ENCODE measurements at places on chromosomes 3 and 15.

GRCh38 chr15:19984101-19984500, 557.5 kb downstream of the GOLGA6L6 start:
- no peak for DNase-seq

- peak; percentile 76 for DNase-seq
Observed at GRCh38 chr3:196081002-196081833, 672 bp downstream of the TFRC start.

- DNase-seq = peak; percentile 42
Observed at GRCh38 chr3:195752066-195752465, 31.3 kb downstream of the MUC20 start.

DNA sequence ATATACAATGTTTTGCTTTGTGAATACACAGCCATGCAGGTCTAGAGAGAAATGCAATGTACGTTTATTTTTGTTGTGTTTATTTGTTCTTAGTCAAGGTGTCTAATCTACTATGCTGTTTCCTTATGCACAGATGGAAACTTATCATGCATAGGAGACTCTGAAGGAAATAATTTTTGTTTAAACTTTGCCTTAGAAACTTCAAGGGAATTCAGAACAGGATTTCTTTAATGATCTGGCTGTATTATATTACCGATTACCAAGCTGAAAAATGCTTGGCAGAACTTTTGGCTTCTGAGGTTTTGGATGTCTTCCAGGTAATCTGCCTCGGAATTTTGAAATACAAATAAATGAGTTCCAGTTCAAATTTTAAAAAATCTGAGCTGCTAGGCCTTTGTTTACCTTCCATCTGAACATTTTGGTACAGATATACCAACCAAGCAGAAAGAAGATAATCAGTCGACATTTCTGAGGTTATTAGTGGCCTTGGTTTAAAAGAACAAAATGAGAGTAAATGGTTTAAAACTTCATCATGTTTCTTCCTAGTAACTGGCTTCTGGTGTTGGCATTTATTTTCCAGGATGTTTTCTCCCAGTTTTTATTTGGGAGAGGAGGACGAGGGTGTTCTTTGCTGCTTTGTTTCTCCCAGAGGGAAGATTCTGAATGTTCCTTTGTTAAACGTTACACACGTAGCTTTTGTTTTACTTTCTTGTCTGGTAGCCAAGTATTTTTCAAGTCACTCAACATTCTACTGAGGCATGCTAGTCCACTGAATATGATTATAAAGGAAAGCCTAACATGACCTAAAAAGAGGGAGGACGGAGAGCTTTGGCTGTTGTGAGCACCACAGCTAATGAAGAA, 421.8 kb upstream of the TBL1XR1 start:
- DNase-seq = no peak

DNA sequence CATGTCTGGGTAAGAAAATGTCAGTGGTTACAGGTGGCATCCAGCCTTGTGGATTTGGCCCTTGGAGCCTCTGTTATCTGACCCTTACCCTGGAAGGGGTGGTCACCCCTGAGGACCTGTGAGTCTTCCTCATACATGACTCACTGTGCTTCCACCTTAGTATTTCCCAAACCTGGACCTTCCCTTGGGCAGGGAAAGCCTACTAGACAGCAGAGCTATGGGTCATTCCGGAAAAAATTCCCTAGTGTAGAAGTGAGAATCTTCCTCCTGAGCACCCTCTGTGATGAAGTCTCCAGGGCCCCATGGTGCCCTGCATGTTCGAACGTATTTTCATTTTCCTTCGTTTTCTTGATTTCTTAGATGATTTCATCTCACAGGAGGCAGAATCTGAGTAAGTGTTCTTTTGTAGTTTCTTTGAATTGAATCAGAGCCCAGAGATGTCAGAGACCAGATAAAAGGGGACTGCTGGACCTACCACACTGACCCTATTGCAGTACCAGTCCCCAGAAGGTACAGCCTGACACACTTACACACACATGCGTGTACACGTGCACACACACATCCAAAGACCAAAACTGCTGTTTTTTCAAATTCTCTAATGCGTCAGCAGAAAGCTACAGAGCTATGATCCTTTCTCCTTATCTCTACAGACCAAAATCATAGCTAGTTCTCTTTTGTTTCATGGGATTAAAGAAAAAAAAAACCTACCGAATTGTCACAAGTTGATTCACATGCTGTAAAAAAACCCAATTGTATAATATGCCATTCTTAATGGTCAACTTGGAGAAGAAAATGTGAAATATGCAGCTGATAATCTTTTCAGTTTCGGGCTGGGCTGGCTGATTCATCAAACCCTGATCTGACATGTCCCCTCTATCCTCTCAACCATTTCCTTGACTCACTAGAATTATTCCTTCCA, 50.5 kb upstream of the ARHGEF3 start:
- no peak for DNase-seq

DNA sequence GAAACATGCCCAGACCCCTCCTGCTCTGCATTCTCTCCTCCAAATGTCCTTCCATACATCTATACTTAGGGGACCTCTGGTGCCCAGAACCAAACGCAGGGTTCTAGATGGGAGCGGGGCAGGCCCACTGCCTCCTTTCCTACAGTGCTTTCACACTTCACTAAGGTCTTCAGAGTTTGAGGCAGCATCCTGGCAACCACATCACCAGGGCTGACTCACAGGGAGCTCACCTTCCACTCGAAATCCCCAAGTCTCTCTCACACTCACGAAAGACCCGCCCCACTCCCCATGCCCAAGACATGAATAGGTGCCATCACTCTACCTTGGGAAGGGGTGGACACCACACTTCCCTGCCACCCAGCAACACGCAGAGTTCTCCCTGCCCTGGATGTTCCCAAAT, 18.9 kb downstream of the HOMER2 start:
- no peak for DNase-seq

DNA sequence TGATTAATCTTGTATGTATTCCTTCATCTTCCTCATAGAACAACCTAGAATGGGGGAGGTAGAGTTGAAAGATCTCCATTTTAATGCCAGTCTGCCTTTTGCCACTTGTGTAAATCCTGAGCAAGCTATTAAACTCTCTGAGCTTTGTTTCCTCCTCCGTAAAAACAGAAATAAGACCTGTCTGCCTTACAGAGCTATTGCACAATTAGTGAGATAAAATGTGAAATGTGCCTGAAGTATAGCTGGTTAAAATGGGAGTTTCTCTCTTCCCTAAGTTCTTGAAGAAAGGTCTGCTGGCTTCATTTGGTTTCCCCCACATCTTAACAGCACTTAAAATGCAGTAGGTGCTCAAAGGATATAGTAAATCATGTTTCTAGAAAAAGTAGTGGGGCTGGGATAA, 19.0 kb downstream of the ALDH1A2 start:
- no peak for DNase-seq

DNA sequence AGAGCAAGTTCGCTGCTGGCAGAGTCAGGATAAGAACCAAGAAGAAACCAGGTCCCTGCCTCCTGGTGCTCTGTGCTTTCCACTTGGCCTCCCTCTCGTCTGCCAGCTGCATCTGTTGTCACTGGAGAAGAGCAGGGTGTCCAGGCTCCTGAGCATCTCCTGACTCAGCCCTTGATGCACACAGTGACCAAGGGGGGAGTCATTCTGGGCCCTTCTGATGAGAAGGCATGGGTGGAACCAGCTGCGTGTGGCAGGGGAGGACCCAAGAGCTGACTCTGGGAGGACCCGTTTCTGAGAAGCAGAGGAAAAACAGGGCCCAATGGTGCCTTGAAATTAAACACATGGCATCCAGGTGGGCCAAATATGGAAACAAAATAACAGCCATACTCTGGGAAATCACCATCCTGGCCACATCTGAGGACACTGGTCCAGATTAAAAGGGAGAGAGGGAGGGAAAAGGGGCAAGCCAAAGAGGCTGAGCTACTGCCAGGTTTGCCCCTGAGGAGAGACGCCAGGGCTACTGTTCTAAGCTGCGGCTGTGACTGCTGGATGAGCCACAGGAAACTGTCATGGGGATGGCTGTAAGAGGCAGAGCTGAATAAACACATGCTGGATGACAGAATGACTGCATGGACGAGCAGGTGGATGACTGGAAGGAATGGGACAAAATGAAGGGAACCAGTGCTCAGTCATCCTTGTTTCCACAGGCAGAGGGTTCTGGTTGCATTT, 58.1 kb upstream of the CA12 start:
- DNase-seq = peak; percentile 50

- no peak for DNase-seq
Observed at GRCh38 chr3:124607163-124607562, 123.1 kb upstream of the UMPS start.

DNA sequence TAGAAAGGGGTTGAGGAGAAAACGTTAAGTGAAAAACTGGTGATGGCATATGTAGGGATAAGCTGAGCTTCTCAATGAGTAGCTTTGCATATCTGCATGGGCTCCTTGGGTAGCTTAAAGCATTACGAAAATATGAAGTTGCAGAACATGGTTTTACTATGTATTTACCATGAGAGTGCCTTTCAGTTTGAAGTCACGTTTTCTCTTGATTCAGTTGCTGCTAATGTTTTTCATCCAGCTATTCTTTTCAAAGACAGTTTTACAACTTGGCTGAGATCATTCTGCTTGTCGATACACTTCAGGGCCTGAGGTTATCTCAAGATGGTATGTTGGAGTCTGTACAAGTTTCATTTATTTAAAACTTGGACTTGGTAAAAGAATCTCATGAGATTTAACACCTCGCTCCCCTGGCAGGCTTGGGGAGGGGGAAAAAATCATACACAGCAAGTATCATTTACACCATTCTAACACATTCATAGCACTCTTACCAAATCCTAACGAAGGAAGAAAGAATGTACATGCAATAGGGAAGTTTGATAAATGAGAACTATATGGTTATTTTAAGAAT, 103.3 kb upstream of the CMC1 start:
- DNase-seq = no peak

GRCh38 chr3:154943981-154944380, 136.1 kb upstream of the MME start:
- no peak for DNase-seq

DNA sequence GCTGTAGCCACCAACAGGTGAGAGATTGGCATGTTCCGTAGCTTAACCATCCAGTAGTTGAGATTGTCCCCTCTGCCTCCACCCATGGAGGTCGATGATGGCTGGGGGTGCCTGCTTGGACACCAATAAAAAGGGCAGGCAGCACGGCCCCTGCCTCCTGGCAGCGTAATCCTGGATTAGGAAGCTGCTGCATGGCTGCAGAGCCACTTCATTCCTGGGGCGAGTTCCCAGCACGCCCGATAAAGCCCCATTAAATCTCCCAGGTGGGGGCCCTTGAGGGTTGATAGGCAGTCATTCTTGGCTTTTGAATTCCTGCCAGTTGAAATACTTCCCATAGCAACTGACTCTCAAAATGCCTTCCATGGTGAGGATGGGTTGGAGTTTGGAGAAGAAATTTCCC, 67.8 kb downstream of the PLXNA1 start:
- peak; percentile 13 for DNase-seq
